NCI-H446 treated with DMSO at 0.1 percent for 48 hours (cell line): ENCODE measurements at places on chromosomes 3 and 15.

DNA sequence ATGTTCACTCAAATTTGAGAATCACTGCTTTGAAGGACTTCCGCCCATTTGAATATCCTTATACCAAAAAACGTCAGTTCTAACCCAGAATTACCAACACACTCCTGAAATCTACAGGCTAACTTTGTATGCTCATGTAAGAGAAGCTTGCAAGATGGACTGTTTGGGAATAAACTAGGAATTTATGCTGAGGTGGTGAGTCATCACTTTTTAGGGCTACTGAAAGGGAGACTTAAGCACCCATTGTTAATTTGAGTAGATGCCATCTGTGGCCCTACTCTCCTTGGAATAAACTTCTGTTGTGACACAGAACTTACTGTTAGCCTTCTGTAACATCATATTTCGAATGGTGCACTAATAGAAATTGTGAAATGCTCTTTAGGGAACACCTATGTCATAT, 74.6 kb downstream of the FGF12 start:
- DNase-seq: no peak

- DNase-seq: no peak
Observed at GRCh38 chr3:149790268-149790667, 2.1 kb downstream of the ANKUB1 start.

DNA sequence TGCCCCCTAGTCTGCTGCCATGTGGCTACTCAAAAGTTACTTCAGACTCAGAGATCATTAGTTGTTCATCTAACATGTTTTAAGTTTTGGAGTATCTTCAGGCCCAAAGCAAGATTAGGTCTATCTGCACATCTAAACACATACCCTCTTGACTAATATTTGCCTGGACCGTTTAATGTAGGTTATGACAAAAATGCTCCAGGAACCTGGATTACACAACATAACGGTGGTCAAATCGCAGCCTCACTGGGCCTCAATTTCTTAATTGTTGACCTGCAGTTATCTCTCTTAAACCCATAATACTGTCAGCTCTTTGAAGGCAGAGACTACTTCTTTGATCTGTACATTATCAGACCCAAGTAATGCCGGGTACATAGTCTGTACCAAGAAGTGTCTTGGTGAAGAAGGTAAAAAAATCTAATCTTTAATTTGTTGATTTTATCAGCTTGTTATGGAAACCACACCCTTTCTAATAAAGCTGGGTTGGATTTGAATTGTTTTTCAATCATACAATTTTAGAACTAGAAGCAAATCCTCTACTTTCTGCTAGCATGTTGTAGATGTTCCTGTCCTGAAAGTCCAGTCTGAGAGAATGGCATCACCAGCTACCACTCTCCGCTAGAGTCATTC, 3.6 kb downstream of the SNRK start:
- no peak for DNase-seq

DNA sequence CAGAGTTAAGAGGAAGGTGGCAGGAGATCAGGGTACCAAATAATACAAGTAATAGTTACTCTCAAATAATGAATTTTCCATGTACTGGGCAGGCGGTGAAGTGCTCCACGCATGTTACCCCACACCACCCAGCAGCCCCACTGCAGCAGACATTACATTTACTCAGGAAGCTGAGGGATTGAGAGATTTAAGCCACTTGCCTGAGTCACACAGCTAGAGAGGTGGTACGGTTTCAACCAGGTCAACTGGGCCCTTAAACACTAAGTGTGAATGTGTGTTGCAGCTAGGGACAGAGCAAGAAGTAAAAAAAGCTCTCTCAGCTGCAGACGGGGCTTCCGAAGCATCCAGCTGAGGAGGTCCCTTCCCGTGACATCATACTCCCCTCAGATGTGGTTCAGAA, 91.3 kb downstream of the PRICKLE2 start:
- no peak for DNase-seq

DNA sequence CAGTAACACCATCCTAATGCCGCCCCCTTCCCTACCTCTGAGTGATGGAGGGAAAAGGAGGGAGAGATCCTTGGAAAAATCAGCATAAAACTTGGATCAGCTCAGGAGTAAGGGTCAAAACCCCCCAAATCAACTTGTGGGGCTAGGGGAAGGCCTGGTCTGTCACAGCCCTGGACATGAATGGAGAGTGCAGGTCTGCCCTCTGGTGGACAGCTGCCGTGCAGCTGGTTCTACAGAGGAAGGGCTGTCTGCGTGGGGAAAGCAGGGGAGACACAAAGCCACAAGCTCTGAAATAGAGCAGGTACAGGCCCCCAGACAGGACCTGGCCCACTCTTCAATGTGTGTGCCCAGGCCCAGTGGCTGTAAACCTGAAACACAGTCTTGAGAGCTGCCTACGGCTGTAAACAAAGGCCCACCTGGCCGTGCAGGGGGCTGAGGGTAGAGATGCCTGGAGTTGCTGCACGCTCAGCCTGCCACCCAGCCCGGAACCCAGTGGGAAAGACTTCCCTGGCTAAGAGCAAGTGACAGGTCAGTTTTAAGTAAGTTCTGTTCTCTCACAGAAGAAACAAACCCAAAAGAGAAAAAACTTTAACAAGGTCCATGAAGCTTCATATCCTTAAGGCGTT, 16.4 kb downstream of the CLK3 start:
- no peak for DNase-seq

DNA sequence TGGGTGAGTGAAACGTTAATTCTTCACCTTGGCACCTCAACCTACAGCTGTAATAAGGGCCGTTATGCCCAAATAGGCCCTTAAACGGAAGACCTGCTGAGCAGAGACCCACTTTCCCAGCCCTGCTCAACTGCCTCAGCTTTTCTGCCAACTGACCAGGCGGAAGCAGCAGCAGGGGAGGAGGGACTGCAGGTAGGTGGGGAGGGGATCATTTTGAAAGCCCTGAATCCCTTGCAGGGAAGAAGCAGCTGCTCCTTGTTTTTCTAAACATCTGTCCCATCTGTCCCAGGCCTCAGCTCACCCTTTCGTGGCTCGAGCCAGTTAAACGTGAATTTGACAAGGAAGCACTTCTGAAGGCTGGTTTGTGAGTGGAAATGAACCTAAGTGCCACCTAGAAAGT, 978 bp upstream of the CMC1 start:
- no peak for DNase-seq

DNA sequence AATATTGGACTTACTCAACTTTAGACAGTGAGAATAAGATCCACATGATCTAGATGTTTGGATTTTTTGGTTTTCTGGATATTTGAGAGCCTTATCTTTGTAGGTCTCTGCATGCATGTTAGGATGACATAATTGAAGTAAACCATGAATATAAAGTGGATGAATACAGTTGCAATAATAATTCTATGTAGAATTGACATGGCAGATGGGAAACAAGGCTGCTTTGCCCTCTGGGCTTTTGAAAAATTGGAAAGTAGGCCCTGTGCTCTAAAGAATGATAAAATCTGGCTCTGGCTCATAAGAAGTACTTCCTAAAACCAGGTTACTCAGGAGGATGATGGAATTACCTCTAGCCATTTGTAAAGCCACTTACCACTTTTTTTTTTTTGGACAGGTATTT, 86.9 kb downstream of the ZNF609 start:
- DNase-seq: no peak

DNA sequence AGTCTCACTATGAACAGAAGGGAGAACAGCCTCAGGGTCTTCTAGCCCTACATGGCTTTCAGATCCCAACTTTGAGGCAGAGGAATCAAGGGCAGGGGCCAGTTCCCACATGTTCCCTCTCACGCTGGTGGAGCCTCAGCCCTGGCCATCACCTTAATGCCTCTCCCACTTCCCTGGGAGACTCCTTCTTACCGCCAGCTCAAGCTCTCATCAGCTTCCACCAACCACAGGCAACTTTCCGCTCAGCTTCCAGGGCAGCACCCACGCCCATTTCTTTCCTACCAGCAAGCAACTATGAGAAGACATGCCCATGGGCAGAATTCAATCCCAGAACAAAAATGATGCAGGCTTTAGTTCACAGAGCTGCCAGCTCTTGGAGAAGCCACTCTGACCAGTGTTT, 63.5 kb downstream of the RUBCN start:
- DNase-seq: no peak

GRCh38 chr3:72345980-72346379, 502.3 kb downstream of the SHQ1 start:
- DNase-seq: no peak

DNA sequence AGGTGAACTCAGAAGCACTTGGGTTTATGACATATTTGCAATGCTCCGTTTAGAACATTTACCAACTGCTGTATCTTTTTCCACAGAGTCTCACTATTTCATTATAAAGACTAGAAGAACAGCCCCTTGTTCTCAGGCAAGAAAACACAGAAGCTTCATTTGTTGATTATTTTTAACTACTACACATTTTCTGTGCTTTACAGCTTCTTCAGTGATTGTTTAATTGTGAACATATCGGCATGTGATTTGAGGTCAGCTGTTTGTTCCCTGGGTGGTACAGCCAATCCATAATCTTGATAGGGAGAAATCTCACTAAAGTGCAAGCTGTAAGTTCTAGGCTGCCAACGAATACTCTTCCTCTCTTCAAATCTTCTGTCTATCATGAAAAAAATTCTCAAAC, 31.0 kb upstream of the DLG1 start:
- no peak for DNase-seq

DNA sequence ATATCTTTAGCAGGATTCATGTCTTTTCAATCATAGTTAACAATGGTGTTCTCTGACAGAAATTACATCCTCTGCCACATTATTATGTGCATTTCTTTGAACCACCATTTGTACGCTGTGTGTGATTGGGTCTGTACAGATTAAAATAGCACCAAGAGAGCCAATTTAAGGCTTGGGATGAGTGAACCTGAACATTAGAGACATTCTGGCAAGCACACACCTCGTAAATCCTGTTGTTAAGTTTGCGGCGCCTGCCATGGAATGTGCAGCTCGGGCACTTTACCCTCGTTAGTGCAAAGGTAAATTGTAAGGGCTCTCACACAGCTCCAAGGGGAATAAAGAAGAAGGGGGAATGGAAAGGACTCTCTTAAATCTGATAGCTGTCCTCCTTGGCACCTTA, 482.4 kb upstream of the DPPA4 start:
- no peak for DNase-seq

GRCh38 chr3:37967260-37967881, 23.2 kb upstream of the VILL start:
- no peak for DNase-seq

DNA sequence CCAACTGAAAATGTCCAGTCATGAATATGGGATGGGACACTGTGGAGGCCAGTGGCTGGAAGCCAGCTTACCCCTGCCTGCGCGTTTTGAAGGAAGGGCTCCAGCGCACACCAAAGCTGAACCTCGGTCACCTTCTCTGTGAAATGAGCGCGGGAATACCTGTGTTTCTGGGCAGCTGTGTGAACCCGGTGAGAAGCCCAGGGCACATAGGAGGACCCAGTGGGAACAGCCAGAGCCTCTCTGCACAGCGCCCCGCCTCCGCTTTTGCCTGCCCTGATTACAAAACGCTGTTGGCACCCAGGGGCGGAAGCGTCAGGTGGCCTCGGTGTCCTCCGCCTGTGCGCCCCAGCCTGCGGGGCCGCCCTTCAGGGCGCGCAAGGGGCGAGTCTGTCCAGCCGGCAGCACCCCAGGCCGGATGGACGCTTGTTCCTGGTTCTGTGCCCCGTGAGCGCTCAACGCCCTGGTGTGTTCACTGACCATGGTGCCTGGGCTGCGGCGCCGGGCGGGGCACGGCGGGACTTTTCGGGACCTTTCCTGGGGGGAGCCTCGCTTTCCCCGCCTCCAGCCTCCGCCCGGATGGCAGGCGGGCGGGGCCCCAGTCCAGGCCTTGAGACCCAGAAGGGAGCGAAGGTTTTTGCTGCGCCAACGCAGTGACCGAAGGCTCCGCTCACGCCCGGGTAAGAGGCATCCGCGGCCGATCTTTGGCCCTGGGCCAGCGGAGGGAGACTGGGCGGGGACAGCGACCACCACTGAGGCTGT, at the start of gene SQOR:
SQOR (plus strand) TSS at position 598 of the 759 bp plus-strand sequence. CDS start 23,895 bp downstream, outside the sequence.
- no peak for DNase-seq

- no peak for DNase-seq
Observed at GRCh38 chr3:119834754-119835370, 53.0 kb downstream of the NR1I2 start.

- peak; percentile 13 for DNase-seq
Observed at GRCh38 chr15:67542420-67543347, at the start of gene MAP2K5. MAP2K5 (plus strand) TSS chr15:67542703; CDS start chr15:67543336, 633 bp downstream.

DNA sequence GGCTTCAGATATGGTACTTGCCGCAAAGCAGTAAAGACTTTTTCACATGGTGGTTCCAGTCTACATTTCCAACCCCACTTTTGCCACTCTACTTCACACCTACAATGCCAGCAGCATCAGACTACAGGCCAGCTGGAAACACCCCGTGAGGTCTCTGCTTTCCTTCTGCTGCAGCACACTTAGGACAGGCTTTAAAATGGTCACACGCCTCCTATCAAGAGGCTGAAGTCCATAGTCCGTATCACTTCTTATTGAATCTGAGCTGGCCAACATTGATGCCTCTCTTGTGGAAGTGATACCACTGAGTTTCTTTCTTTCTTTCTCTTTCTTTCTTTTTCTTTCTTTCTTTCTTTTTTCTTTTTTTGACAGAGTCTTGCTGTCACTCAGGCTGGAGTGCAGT, 59.8 kb downstream of the ZNF860 start:
- no peak for DNase-seq
